Uterus (tissue), 4 donors: ENCODE measurements at places on chromosomes 16 and 17. TPM values are rescaled to one million over a fixed set of nuclear protein-coding genes. Genes with fewer than 3 reads are reported as not detected.

MYH8 gene
- total RNA-seq: not detected

CCDC144A gene
- 0.29 TPM for total RNA-seq

CD300H gene
- not detected for total RNA-seq

B3GNT9 gene
- 15.5 TPM for total RNA-seq

MMP28 gene
- 58.4 TPM for total RNA-seq

PPL gene
- 16.0 TPM for total RNA-seq

KREMEN2 gene
- total RNA-seq: not detected

GRCh38 chr17:64622931-64623654, 39.0 kb downstream of the SMURF2 start:
- no peak for DNase-seq

- no peak for DNase-seq
These were observed 4.0 kb downstream of the CIAO2B start for GRCh38 chr16:66930189-66930588.

GRCh38 chr17:40450175-40450574, 6.9 kb downstream of the IGFBP4 start:
- peak; percentile 45 for DNase-seq

DNA sequence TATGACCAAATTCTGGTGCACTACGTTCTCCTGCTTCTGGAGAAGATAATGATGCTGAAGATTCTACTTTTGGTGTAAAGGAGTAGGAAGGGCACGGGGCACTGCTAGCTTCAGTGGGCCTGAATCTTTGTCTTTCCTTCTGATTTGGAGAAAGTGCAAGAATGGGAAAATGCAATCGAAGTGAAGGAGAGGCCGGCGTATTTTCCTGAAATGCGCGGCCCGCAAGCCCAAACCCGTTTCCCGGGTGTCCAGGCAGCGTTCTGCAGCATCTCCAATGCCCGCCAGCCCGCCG, 372 bp upstream of the NDE1 start:
- no peak for DNase-seq

- DNase-seq: no peak
These were observed 6.3 kb downstream of the CASKIN1 start for GRCh38 chr16:2190002-2190658.
